HT-29 (cell line): ENCODE measurements at places on chromosomes 2 and 18. TPM values are rescaled to one million over a fixed set of nuclear protein-coding genes. Genes with fewer than 3 reads are reported as not detected.

Gene SGPP2
- 16.9 and 23.6 TPM in 2 replicates for total RNA-seq

Gene CKAP2L
- 2.5 and 4.0 TPM in 2 replicates for total RNA-seq

Gene PRKAG3
- total RNA-seq = not detected in 2 replicates

Gene SERPINB10
- not detected in 2 replicates for total RNA-seq

Gene MYCN
- 0.16 TPM in 1 of 2 replicates, not detected in the other for total RNA-seq

Gene HOXD3
- total RNA-seq = not detected in 2 replicates

Gene EDAR
- not detected in 2 replicates for total RNA-seq

Gene TM4SF20
- total RNA-seq = 0.36 TPM in 1 of 2 replicates, not detected in the other

Gene SPP2
- total RNA-seq = not detected in 2 replicates

Gene ANKRD30BL
- not detected in 2 replicates for total RNA-seq

Gene QPCT
- 54.2 and 54.3 TPM in 2 replicates for total RNA-seq

Gene FEV
- total RNA-seq = not detected in 2 replicates

Gene RHOB
- total RNA-seq = 702 and 712 TPM in 2 replicates

Gene ALPP
- 0.29 and 1.1 TPM in 2 replicates for total RNA-seq

Gene STEAP3
- total RNA-seq = 9.3 and 9.8 TPM in 2 replicates

Gene HES6
- total RNA-seq = 113 and 134 TPM in 2 replicates

Gene CTNNA2
- total RNA-seq = 0.10 TPM in 1 of 2 replicates, not detected in the other

Gene B4GALT6
- 0.68 and 2.3 TPM in 2 replicates for total RNA-seq

Gene LYPD1
- not detected in 2 replicates for total RNA-seq

Gene KCNF1
- total RNA-seq = 0.66 and 0.94 TPM in 2 replicates

Gene IFIH1
- 8.7 and 13.0 TPM in 2 replicates for total RNA-seq

Gene CIB4
- total RNA-seq = not detected in 2 replicates

Gene NRP2
- 1.1 and 1.2 TPM in 2 replicates for total RNA-seq

Gene GPR55
- not detected in 2 replicates for total RNA-seq
